ENCODE measurements at places on chromosomes 1 and 21. TPM values are rescaled to one million over a fixed set of nuclear protein-coding genes. Genes with fewer than 3 reads are reported as not detected.

DNA sequence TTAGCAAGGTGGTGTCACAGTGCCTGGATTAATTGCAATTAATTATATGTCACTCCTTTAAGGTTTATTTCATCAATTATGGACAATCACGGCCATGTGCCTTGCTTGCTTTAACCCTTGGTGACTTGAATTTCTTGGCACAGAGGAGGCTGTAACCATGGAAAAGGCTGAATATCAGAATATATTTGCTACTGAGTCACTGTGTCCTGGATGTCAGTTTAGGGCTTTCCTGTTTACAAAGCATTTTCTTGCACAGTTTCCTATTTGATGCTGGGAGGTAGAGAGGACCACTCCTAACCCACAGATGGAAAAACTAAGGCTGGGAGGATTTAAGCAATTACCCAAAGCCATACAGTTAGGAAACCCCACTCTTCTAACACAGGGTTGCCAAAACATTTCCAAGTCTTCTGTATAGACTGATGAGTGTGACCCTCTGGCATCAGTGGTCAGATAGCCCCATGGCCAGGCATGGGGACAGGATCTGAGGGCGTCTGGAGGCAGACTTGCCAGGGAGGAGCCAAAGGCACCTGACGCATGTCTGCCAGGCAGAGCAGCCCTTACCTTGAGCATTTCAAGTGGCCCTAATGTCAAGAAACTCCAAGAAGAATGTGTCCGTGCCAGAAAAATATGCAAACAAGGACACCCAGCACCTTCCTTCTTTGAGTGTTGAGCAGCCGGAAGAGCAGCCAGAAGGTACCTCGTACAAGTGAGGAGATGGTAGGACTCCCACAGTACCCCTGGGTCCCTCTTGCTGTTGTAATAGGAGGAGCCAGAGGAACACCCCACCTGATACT, 34.4 kb downstream of the KCNN3 start:
- peak; percentile 81 for DNase-seq

GRCh38 chr1:243558576-243558975, 291.5 kb downstream of the AKT3 start:
- DNase-seq, result no peak

DNA sequence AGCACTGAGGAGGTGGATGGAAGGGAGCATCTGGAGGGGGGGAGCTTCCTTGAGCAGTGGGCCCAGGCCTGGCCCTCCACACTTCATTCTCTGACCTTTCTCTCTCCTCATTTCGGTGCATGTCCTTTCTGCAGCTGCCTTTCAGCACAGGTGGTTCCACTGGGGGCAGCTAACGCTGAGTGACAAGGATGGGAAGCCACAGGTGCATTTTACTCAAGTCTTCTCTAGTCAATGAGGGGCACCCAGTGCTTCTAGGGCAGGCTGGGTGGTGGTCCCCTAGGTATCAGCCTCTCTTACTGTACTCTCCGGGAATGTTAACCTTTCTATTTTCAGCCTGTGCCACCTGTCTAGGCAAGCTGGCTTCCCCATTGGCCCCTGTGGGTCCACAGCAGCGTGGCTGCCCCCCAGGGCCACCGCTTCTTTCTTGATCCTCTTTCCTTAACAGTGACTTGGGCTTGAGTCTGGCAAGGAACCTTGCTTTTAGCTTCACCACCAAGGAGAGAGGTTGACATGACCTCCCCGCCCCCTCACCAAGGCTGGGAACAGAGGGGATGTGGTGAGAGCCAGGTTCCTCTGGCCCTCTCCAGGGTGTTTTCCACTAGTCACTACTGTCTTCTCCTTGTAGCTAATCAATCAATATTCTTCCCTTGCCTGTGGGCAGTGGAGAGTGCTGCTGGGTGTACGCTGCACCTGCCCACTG, 43.2 kb downstream of the YARS1 start:
- DNase-seq, result no peak

DNA sequence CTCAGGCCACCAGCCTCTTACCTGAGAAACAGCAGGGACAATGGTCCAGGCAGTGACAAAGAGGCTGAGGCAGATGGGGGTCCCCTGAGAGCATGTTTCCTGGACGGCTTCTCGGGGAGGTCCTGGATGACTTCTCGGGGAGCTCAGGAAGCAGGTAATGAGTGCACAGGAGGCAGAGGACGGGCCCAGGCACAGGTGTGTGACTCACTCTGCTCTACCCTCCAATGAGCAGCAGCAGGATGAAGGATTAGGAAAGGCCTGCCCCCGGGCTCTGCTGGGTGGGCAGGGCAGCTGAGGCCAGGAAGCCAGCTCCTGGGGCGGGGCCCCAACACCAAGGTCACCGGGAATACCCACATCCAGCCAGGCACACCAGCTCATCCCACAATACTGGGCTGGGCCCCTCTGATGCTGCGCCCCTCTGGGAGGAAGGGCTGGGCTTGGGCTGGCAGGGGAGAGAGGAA, 17.2 kb upstream of the PTAFR start:
- no peak for DNase-seq

DNA sequence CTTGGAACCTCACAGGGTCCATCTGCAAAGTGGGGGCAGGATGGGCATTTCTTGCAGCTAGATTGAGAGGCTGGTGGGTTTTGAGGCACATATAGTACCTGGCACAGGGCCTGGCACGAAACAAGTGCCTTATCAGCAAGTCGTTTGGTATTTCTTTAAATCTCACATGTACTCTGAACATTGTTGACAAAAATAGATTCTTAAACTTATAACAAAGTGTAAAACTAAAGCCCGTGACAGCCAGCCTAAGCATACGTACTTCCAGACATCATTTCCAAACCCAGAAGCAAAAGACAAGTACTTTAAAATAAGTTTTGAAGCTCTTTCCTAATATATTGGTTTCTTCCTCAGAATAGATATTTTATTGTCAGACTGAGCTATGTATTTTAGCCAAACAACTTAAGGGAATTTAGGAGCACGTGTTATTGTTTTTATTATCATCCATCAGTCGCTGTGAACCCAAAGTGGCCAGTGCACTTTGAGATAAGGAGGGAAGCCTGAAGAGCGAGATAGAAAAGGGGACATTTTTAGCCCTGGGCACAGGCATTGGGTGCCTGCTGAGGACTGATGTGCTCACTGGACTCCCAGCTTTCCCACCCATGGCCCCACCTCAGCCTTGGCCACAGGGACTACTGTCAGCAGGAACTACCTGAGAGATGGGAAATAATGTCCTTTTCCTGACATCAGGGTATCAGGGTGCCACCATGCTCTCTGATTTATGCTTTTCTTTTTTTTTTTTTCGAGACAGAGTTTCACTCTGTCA, 3.0 kb downstream of the FBLIM1 start:
- peak; percentile 52 for DNase-seq

DNA sequence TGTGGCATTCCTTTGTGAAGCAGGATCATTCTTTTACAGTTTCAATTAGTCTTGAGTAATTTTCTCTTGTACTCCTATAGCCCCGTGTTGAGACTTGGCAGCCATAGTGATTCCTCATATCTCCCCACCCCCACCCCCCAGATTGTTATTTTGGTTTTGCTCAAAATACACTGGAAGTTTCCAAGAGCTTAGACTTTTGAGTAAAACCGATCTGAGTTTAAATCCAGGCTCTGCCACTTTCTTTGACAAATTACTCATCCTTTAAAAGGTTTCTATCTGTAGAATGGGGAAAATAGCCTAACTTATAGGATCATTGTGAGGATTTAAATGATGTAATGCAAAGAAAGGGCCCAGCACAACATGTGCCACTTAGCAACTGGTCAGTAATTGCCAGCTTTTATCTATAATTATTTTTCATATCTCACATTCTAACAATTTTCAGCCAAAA, 53.1 kb upstream of the RC3H1 start:
- no peak for DNase-seq

- no peak for DNase-seq
Observed at GRCh38 chr1:167856711-167857418, 57.1 kb downstream of the ADCY10 start.

DNA sequence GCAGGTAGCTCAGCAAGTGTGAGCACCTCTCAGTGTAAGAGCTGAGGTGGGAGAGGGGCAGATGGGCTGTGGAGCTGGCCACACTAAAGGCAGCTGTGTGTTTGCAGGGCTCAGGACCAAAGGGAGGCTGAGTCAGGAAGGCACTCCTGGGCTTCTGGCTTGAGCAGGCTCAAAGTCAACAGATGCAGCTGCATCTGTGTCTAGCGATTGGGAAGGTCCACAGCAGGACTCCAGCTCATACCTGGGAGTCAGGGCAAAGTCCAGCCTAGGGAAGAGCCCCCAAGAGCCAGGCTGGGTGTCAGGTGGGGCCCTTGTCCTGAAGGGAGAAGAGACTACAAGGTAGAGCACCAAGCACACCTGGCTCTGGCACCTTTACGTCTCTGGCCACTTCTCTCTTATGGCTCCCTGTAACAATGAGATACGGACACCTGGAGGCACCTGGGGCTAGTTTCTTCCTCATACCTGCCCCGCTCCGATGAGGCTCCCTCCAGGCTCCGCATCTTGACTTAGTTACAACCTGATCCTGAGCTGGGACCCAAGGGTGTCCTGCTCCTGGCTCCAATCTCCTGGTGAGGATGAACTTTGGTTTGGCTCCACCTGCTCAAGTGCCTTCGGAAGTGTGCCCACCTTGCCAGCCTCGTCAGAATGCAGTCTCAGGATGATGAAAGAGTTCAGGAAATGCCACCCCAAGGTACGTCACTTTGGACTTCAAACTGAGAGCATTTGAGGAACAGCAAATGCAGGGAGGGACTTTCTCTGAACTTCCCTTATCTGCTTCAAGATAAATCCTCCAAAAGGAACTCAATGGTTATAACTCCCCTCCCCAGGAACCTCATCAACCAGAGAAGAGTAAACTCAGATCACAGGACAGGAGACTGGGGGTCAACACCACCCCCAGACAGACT, 21.5 kb upstream of the SLC2A1 start:
- no peak for DNase-seq

DNA sequence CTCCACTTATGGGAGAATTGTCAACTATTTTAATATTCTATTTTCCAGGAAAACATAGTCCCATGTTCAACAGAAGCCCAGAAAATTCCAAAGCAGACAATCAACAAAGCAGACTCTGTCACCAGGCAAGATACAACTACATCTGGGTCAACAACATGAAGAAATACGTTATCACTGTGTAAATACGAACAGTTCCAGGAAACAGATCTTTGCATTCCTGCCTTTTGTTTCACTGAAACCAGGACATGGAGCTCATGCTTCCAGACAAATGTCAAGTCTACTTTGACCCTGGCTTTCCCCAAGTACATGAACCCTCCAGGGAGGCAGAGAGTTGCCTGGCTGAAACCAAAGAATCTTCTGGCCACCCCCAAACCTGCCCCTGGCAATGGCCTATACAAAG, 106.7 kb downstream of the SETD4 start:
- peak; percentile 2 for DNase-seq

DNA sequence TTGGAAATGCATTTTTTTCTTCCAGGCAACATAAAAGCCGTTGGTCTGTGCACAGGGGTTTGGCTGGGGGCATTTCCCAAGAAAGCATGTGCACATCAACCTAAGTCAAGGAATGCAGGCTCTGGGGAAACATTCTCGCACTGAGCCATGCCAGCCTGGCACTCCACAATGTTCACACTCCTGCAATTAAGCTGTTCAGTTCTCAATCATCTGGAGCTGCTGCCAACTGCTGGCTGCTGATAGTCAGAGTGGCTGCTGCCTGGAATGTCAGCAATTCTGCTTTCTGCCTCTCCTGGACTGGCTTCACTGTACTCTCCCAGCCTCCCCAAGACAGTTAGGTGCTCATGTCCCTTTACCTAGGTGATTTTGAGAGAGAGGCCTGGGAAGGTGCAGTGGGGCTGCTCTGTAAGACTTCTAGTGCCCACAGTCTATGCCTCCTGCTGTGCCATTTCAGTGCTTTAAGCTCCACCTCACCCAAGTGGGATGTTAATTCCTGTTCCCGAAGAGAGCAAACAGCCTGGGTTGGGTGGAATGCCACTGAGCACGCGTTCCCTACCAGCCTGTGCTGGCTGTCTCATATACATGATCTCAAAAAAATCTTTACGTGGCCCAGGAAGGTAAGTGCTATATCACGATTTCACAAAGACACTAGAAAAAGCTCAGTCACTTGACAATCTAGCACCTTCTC, 131.7 kb downstream of the BRINP2 start:
- peak; percentile 47 for DNase-seq

- no peak for DNase-seq
Observed at GRCh38 chr21:39908265-39908923, 41.2 kb downstream of the PCP4 start.

DNA sequence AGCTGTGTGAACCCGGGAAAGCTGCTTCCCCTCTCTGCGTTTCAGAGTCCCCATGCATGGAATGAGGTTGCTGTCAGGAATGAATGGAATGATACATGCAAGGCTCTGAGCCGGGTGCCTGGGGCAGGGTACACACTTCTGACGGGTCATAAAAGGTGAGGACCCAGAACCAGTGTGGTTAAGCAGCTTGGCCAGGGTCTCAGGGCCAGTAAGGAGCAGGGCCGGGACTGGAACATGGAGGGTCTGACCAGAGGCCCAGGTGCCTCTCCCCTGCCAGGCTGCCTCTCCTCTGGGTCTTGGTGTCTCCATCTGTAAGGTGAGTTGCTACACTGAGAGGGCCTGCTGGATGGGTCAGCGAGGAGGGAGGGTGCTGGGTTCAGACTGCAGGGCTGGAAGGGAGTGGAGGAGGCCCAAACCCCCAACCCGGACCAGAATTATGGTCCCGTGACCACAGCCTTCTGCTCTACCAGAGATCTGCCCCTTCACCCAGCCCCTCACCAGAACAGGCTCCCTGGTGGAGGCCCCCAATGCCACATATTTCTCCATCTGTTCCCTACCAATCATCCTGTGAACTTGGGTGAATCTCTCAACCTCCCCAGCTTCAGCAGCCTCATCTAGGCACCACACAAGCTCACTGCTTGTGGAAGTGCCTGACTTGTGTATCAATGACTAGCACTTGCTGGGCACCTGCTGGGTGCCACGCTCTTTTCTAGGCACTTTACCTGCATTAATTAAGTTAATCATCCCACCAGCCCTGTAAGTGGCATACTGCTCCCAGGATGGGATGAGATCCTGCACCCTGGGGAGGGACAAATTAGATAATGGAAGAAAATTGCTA, 16.2 kb upstream of the LRP8 start:
- DNase-seq, result no peak

GRCh38 chr21:46100426-46100825, 2.5 kb downstream of the COL6A2 start:
- no peak for DNase-seq

DNA sequence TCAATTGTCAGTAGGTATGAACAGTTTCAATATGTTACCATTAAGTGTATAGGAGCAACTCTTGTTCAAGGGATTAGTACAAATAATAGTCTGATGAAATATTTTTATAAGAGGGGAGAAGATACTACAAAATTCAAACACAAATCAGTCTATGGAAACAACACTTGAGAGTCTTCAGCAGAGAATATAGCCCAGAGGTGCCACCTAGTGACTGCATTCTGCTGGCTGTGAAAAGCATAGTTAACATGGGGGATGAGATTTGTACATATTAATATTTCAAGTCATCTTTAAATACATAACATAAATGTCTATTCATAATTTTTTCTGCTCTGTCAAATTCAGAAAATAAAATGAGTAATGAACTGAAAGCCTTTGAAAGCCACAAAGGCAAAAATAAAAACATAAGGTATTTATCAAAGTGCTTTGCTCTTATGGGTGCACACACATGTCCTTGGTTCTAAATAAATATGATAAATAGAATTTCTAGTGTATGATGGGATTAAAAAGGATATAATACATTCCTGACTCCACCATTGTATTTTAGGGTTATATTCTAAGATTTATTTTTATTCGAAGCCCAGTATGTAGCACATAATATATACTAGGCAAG, 440.9 kb upstream of the ZRANB2 start:
- peak; percentile 48 for DNase-seq

The ADCY10 gene
- 0.10 TPM for polyA plus RNA-seq

The S100B gene
- 6.0 TPM for polyA plus RNA-seq

The CLDN19 gene
- polyA plus RNA-seq, result 0.01 TPM

The KANK4 gene
- polyA plus RNA-seq, result 0.10 TPM

The PROX1 gene
- 0.33 TPM for polyA plus RNA-seq

The ANGPTL7 gene
- polyA plus RNA-seq, result 0.26 TPM

The SLC1A7 gene
- 0.81 TPM for polyA plus RNA-seq

Measured in lung (tissue), 17 donors.